CD14-positive monocyte (primary cell): ENCODE measurements at places on chromosomes 6 and 20.

DNA sequence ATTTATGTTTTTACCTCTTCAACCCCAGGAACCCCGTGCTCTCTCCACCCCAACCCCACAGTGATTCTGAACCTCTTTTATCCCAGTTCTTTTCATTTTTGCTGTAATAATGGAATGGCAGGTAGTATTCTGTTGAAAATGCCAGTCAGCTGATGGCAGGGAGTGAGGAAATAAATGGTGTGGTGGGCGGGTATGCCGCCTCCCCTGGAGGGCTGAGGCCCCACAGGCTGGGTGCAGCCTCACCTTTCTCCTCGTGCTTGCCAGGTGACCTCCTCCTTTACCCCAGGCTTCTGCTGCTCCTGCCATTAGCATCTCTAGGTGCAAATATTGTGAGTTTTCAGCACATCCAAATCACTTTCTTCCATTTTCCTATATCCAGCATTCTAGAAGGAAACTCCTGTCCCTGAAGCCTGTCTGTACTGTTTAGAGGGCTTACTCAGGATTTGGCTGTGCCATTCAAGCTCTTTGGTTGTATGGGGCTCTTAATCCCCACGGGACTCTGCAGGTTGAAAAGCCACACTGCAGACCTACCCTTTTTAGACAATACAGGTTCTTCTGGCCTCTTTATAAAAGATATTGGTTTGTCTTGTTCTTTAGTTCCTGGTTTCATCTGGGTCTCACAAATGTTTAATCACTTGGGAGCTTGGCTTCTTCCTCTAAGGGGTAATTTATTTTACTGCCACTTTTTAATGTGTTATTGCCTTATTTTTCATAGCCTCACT lies 201.8 kb downstream of the JARID2 start:
- no peak for DNase-seq

GRCh38 chr6:136592930-136593673 lies 42.9 kb upstream of the MAP7 start:
- DNase-seq: peak; percentile 66

DNA sequence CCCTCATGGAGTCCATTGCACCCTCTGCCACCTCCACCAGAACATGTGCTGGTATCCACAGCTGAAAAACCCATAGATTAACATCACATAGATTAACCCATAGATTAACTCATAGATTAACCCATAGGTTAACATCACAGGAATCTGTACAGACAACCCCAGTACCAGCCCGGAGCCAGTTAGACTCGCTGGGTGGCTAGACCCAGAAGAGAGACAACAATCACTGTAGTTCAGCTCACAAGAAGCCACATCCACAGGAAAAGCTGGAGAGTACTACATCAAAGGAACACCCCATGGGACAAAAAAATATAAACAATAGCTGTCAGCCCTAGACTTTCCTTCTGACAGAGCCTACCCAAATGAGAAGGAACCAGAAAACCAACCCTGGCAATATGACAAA lies 25.1 kb downstream of the SERPINB9 start:
- DNase-seq: no peak

DNA sequence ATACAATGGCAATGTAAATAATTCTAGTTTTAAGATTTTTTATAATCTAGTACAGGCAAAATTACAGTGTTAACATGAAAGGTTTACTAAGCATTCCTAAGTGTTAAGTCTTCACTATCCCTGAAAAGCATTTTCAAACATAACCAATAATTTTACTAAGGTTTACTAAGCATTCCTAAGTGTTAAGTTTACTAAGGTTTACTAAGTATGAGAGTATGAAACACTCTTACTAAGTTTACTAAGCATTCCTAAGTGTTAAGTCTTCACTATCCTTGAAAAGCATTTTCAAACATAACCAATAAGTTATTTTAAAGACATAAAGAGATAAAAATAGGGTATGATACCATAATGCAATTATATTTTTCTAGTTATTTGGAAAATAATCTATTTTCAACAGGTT lies 82.6 kb downstream of the PRSS35 start:
- no peak for DNase-seq

- no peak for DNase-seq
Observed at GRCh38 chr20:57788936-57789613, 79.3 kb upstream of the PMEPA1 start.

DNA sequence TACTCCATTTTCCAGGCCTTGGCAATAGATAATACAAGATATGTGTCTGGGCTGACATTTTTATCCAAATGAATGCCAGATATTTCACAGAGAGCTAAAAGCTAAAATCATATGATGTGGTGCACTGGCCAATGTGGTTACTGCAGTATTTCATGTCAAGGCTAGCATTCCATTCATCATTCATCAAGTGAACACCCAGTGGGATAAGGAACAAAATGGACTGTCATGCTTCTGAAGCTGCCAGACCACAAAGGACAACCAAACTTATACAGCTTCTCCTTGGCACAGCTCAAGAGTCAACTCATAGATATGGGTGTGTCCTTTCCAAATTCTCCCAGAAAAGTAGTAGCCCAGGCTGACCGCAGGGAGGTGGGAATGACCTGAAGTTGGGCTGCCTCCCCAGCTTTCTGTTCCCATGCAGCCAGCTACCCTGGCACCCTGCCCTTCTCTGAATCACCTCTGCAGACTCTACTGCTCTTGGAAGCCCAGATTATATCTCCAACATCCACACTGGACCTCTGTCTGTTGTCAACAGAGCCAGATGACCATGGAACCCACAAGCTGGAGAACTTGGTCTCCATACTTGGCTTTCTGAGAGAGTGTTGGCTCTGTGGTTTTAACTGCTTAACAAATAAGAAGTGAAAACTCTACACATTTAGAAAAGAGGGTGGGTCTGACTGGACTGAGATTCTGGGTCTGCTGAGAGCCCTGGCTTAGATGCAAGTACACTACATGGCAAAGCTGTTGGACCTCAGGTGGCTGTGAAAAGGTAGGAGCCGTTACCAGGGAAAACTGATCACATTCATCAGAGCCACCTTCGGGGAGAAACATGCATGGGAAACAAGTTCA lies 122.8 kb downstream of the ALDH8A1 start:
- no peak for DNase-seq

- no peak for DNase-seq
Observed at GRCh38 chr20:62344782-62345181, 22.3 kb downstream of the LAMA5 start.

DNA sequence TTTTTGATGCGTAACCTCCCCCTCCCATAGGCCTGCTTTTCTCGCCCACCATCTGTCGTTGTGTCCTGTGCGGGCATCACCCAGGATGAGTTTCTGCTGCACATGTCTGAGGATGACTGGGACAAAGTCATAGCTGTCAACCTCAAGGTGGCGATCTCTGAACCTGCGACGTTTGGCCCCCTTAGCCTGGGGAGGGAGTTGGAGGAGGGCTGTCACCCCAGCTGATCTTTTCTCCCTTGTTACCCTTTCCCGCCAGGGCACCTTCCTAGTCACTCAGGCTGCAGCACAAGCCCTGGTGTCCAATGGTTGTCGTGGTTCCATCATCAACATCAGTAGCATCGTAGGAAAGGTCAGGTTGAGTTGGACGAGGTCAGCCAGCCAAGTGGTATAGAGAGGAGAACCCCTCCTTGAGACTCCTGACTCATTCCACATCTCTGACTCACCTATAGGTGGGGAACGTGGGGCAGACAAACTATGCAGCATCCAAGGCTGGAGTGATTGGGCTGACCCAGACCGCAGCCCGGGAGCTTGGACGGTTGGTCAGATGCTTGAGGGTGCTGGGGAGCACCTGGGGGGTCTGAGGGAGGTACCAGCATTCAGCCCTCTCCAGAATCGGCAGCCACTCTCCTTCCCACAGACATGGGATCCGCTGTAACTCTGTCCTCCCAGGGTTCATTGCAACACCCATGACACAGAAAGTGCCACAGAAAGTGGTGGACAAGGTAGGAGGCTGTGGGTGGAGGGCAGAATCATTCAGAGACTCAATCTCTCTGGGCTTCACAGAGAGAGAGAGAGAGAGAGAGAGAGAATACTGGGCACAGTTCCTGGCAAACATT lies 954 bp downstream of the HSD17B8 start:
- DNase-seq: no peak

DNA sequence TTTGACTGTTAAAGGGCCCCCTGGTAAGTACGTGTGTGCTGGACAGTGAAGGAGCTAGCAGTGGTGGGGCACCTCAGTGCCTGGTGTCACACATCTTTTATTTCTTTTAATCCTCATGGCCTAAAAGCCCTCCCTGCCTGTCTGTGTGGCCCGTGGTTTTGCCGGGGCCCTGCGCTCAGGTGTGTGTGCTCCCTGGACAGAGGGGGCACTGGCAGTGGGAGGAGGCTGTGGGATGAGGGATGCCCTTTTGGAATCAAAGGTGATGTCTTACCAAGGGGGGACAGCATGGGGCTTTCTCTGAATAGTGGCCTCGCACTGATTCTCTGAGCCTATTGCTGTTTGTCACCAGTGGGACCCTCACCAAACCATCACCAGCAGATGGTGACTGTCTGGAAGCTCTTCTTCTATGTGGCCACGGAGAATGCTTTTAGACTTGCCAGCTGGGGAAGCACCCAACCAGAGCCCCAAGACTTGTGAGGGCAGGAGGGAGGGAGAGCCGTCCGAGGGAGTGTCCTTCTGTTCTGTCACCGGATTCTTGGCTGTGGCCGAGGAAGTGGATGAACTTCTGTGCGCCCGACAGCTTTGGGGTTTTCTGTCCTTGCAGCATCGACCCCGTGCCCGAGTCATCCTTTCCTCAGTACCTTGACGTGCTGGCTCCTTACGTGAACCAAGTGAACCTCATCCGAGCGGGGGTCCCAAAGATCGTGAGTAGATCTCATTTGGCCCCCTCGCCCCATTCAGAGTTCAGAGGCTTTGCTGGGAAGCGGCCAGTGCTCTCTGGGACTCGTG lies 18.1 kb downstream of the PNLDC1 start:
- no peak for DNase-seq

DNA sequence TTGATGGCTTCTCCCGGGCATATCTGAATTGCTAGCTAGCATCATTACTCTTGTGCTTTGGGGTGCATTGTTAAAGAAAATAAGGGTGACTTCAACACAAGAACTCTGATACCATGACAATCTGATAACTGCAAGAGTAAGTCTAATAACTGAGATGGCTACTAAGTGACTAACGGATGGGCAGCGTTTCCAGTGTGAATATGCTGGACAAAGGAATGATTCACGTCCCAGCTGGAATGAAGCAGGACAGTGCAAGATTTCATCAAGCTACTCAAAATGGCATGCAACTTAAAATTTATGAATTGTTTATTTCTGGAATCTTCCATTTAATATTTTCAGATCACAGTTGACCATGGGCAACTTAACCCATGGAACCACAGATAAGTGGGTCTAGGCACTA lies 31.7 kb downstream of the MOXD1 start:
- DNase-seq: no peak
